ENCODE measurements at places on chromosomes 6 and 20. TPM values are rescaled to one million over a fixed set of nuclear protein-coding genes. Genes with fewer than 3 reads are reported as not detected.

- no peak for DNase-seq
Observed at GRCh38 chr20:43306837-43307236, 117.1 kb upstream of the PTPRT start.

Gene CCDC170
- total RNA-seq: not detected

Gene KHDC1L
- total RNA-seq: not detected

DNA sequence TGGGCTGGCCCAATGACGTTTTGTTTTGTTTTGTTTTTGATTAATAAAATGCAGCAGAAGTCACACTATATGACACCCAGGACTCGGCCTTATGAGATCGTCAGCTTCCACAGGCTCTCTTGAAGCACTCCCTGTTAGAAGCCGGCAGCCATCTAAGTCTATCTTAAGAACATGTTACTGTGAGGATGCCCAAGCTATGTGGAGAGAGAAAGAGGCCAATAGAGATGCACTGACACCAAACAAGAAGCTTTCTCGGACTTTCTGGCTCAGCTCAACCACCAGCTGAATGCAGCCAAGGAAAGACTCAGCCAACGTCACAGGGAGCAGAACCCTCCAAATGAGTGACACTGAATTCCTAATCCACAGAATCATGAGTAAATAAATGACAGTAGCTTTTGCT lies 14.0 kb downstream of the SGK1 start:
- DNase-seq: no peak

Gene ATP6V1G2
- 1.1 TPM for total RNA-seq

Gene TAGAP
- 67.3 TPM for total RNA-seq

GRCh38 chr6:43878127-43878634 lies 108.2 kb downstream of the VEGFA start:
- DNase-seq: no peak

GRCh38 chr6:154981079-154981870 lies 13.8 kb upstream of the TIAM2 start:
- no peak for DNase-seq

Gene USP49
- total RNA-seq: 6.2 TPM

Gene JARID2
- 43.4 TPM for total RNA-seq
